ENCODE measurements at places on chromosomes 3 and 15. TPM values are rescaled to one million over a fixed set of nuclear protein-coding genes. Genes with fewer than 3 reads are reported as not detected.
A peak's percentile ranks its signal among the peaks of the same experiment; 100 is the strongest.

GRCh38 chr3:48521635-48522034, 17.7 kb upstream of the SHISA5 start:
- DNase-seq = no peak

DNA sequence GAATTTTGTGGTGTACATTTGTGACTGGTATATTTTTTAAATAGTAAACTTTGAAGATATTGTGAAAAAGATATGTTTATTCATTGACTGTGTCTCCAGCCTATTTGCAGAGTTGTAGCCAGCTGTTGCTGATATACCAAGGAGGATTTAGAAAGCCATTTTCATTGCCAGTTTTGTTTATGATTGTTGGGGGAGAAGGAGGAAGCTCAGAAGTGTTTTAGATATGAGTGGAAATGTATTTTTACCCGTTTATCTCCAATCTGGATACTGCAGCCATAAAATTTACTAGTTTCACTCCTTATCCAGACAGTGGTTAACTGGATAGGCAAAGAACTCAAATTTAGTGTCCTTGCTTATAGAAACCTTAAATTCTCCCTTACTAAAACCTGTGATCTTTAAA, 18.8 kb downstream of the ATP11B start:
- no peak for DNase-seq

DNA sequence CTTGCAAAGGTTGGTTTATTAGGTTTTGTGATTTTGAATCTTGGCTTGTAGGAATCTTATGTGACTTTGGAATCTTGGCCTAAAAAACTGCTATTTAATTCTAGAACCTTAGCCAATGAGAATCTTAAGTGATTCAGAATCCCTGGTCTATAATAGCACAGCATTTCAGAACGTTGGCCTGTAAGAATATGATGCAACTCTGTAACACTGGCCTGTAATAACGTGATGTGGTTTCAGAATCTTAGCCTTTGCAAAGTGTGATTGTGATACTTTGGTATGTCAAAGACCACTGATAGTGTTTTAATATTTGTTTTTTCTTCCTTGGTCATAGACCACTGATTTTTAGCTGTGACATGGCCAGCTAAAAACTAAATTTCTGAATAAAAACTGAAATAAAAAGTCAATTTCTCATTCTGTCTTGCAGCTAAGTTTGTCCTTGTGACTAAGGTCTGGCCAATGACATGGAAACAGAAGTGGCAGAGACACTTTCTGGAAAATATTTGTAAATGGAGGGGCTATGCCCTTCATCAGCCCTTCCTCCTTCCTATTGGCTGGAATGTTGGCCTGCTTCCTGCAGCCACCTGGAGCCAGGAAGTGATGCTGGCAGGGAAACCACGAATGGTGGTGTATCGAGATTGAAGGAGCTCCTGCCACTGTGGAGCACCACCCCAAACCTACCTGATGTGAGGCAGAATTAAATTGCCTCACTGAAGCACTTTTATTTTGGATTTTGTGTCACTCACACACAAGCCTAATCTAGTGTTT, 42.3 kb upstream of the CORO2B start:
- no peak for DNase-seq

GRCh38 chr3:172302203-172302602, 146.1 kb downstream of the GHSR start:
- no peak for DNase-seq

GRCh38 chr3:136428167-136428566, 178.0 kb downstream of the PCCB start:
- DNase-seq = no peak

DNA sequence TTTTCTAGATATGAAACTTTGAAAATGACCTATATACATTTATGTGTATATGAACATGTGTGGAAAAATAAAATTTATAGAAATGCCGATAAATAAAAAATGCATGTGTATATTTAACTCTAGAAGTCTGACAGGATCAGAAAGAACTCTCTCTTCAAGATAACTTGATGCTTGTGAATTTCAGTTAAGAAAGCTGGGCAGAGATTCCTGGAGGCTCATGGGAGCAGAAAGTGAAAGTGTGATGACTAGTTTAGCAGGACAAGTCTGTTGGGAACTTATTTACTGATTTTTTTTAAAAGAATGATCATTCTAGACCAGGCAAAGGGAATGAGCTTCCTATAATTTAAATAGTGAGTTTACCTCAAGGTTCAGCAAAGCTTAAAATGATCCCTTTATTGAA, 81.5 kb upstream of the KCNAB1 start:
- no peak for DNase-seq

Gene DNAJC13
- total RNA-seq = 19.1 TPM

GRCh38 chr3:58998476-58999117, 51.2 kb downstream of the CFAP20DC start:
- peak; percentile 22 for DNase-seq

DNA sequence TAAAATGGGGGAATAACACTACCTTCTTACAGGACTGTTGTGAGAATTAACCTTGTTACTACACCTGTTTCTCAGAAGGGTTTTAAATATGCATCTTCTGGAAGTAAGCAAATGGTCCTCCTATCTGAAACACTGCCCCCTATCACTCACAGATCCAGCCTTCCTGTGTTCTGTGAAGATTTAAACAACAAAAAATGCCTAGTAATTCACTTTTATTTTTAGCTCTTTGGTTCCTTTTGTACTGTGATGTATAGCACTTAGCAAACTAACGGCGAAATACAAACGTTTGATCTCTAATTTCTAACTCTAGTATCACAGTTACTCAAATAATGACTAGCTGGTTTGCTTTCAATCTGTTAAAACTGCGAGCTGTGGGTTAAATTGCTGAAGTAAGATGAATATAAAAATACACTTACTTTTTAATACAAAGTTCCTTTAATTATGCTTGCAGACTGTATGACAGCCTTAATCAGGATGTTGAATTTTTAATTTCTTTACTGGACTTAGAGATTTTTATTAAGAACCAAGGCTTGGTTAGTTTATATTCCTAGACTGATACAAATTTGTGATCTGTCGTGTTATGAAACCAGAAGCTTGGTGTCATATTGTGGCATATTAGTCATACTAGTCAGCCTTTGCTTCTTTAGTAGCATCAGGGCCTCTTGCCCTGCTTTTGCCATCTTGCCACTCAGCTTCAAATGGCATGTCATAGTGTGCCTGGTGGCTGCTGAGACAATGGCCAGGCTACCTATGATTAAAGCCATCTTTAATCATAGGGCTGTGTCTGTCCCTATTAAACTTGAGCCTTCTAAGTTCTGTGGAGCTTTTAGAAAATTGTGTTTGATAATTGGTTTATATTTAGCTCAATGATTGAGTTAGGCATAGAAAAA, 9.2 kb downstream of the EIF3J start:
- peak; percentile 24 for DNase-seq

- DNase-seq = no peak
These were observed 20.3 kb downstream of the CAND2 start for GRCh38 chr3:12816521-12817342.

Gene SNUPN
- total RNA-seq = 16.2 TPM

Gene GPR62
- under 0.01 TPM for total RNA-seq

- no peak for DNase-seq
These were observed 56.0 kb upstream of the AGTR1 start for GRCh38 chr3:148641722-148642121.

Gene SIAH2
- total RNA-seq = 151 TPM

DNA sequence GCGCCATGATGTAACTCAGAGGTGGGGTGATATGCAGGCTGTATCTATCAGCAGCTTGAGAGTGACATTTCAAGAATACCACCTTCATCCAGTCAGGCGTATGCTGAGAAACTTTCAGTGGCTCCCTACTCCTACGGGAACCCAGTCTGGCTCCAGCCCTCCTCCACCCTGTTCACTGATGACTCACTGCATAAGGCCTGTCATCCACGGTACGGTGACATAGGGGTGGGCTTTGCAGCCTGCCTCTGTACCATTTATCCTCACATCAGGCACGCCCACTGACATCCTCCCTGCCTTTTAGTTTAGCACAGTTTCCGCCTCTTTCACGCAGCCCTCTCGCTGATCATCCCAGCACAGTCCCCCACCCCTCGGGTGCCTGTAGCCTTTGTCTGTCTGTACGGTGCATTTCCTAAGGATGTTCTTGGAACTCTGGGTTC, 11.7 kb downstream of the PXYLP1 start:
- DNase-seq = no peak

Gene RTP1
- not detected for total RNA-seq

DNA sequence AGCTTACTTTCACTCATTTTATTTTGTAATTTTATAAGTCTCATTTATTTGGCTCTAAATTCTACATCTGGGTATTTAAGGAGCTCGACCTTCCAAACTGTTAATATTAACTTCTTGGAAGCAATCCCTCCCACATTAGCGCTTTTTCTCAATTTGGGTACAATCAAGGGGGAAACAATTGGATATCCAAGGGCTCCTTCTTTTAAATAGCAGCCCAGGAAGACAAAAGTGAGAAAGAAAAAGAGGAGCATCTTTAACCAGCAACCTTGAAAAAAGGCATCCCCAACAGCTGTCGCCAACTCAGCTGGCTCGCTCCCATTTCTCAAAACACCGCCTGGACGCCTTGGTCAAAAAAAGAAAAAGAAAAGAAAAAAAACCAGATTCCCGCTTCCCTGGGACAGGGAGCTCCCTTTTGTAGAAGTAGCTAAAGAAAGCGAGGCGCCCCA, 873 bp downstream of the C3orf70 start:
- DNase-seq = no peak

GRCh38 chr3:136503056-136503455, 249.1 kb downstream of the STAG1 start:
- no peak for DNase-seq

Gene NLGN1
- 2.2 TPM for total RNA-seq

Gene GOLGA8J
- total RNA-seq = under 0.01 TPM

DNA sequence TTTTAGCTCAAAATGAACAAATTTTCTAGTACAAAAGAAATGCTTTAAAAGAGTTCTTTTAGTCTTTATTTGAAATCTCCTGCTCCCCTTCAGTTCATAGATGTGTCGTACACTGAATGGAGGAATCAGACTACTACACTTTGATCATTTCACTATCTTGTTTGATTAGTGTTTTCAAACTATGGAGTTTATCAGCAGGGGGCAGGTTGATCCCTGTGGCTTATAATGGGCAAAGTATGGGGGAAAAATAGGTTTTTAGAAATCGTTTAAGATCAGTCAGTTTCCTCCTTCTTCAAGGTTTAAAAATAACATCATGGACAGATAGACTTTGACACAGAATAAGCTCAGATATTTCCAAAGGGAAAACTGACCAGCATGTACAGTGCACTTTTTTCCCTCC, 701.7 kb downstream of the CADM2 start:
- DNase-seq = no peak

Gene PAK6
- total RNA-seq = 1.3 TPM

- DNase-seq = no peak
These were observed 127.9 kb downstream of the TUSC7 start for GRCh38 chr3:116837483-116837882.

GRCh38 chr15:69117431-69117871, 43.0 kb upstream of the GLCE start:
- no peak for DNase-seq

- no peak for DNase-seq
These were observed 5.8 kb upstream of the RARRES1 start for GRCh38 chr3:158737976-158738615.

DNA sequence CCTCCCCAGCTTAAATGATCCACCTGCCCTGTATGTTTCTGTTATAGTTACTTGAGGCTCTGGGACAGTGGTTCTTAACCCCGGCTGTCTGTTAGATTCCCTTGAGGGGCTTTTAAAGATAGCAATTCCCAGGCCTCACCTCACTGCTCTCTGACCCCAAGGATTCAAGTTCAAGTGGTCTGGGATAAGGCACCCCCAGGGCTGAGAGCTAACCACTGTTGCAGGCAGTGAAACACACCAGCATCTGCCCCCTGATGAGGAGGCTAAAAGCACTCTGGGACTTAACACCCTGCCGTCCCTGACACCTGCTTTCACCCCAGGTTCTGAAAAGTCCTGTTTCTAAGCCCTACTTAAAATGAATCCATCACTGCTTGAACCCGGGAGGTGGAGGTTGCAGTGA, 103.7 kb downstream of the LRRK1 start:
- DNase-seq = no peak

DNA sequence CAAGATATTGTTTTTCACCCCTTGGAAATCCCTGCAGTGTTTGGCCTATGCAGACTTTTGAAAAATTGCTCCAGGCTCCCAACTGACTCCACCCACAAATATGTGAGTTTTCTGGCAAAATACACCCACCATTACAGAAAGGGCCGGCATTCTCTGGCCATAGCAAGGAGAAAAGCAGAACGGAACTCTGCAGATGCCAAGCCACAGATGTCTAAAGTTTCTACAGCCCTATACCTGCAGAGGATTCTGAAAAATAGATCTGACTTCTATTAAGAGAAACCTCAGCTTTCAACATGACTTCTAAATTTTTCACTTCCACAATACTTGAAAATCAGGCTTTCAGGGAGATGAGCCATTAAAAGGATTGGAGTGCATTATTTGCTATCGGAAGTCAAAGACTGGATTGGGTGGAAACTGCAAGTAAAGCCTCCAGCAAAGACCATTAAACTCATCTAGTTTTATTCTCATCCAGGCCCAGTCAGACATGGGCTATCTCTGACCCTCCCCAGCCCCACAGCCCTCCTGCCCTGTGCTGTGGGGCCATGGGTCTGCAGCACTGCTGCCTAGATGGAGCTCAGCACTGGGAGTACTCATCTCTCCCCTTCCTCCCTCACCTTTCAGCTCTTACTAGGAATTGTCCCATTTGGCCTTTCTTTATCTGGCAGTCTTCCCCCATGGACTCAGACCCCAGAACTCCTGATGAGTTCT, 243.1 kb upstream of the GOLGA6L4 start:
- DNase-seq = no peak

Gene CKMT1A
- not detected for total RNA-seq

Gene AKAP13
- 163 TPM for total RNA-seq

DNA sequence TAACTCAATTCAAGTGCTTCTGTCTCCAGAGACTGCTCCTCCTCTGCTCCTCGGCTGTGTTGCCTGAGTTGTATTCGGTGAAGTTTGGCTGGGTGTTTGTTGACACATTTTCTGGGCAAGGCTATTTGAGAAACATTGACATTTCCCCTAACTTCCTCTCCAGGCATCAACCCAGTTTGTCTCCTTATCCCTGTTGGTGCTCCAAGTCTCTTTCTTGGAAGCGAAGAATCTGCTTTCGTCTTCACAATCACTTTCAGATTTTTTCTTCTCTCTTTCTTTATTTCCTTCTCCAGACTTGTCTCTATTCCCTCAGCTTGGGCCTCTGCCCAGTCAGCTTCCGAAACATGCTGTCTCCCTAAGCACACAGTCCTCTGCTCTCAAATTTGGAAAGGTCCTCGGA, 84.7 kb downstream of the ETV5 start:
- DNase-seq = no peak

DNA sequence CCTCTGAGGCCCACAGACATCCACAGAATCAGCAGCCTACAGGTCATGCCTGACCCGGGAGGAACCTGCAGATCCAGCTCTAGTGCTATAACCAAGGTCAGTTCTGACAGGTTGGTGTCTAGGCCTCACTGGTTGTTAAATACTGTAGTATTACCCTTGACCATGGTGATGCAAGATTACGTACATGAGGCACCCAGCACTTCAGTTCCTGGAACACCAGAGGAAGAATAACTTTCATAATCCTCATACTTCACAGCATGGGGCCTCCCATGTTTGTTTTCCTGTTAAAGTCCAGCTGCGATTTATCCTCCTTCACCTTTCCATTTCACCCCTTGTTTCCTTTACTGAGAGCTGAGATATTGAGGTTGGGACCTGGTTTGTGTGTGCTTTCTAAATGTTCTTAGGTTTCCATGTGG, 34.4 kb upstream of the GLCE start:
- no peak for DNase-seq

Measured in hematopoietic multipotent progenitor cell (in vitro differentiated cells).